ENCODE measurements at places on chromosomes 2 and 18.

DNA sequence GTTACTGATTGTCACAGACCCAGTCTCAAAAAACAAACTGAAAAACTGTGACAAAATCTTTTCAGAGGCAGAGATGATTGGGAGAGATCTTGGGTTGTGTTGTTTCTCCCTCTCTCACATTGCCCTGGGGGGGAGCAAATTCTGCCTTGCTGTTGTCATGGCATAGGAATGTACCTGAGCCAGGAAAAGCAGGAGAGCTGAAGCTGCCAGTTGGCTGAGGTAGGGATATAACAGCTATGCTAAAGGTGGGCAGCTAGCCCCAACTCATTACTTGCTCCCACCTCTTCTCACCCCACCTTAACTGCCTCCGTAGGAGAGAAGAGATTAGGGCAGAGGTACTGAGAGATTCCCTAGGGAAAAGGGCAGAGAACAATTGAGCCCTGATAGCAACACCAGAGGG, 299.3 kb downstream of the OSR1 start:
- no peak for DNase-seq

GRCh38 chr2:73081181-73081671, 9.7 kb upstream of the SFXN5 start:
- DNase-seq: no peak

- no peak for DNase-seq
Measured at GRCh38 chr2:119707117-119708087, 28.4 kb downstream of the TMEM177 start.

DNA sequence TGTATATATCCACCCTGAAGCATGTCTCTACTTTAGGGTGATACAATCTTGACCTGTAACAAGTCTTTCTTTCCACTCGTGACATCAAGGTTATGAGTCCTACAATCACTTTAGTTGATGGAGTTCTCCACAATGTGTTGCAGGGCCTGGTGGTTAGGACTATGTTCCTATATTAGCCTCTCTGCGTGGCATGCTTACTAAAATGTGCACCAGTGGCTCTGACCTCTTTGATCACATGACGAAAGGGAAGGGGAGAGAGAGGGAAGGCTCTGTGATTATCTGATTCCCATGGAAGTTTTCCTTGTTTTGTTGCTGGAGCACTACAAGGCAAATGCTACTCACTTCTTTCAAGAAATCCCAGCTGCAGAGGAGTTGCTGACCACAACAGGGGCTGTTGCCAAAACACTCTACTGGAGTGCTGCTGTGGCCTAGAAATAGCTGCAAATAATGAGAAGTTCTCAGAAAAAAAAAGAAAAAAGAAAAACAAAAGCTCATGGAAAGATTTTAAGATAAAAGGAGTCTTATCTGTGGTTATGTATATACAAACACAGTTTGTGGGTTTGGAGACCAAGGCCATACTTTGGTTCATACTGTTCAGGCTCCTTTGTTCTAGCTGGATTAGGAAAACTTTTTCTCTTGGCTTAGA, 272.8 kb upstream of the MMADHC start:
- DNase-seq: no peak

DNA sequence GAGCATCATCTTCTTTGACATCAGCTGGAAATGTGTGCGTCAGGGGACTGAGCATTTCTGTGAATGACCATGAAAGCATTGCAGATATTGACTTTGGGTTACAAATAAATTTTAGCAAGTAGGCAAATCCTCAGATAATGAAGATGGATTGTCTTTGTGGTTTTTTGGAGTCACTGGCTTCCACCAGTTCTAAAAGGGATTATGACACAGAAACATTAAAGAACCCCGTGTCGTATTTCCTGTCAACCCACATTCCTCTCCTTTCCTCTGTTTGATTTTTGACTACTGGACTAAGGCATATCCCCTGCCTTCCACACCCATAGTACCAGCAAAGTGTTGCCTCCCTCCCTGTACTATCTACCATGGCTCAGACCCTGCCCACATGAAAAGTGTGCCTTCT, 268.1 kb downstream of the MYO3B start:
- DNase-seq: no peak

DNA sequence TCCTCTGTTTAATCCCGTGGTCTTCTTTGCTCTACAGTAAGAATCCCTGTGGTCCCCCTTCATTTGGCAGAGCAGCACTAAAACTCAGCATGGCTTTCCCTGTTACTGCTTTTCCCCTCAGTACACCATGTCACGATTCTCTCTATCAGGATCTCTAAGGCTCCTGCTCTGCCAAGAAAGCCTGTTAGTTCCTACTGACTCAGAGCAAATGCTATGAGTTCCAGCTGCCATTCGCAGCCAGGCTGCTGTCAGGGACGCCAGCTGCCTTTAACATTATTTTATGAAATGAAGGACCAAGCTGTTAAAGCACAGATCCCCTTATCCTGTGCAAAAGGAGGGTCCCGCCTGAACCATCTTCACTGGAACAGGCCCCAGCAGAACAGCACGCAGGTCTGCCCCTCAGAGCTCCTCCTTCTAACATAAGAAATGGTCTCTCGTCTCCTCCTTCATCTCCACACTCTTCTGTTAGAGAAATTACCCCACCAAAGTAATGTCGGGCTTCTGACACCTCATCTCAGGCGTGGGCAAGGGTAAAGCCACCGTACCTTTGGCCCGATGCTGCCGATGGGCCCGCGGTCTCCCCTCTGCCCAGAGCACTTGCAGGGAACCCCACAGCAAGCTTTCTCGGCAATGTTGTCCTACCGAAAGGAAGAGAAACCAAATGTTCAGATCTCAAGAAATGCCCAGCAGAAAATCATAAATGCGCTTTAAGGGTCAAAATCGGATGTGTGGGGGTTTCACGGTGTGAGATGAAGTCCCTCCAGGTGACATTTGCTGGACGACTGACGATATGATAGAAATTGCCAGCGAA, 52.6 kb downstream of the COL6A3 start:
- DNase-seq: no peak

DNA sequence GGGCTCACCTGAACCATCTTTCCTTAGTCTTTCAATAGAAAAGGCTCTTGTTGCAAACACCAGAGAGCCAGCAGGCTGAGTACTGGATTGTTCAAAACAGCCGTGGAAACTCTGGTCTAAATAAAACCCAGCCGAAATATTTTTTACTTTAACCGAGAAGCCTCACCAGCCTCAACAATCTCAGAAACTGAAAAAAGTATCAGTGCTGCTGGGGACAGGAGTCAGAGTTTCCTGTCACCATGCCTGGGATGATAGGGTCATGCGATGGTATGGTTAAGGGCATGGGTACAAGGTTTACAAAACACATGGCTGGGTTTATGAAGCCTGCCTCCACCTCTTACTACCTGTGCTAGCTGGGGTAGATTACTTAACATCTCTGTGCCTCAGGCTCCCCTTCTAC, 55.3 kb upstream of the FZD7 start:
- DNase-seq: no peak

DNA sequence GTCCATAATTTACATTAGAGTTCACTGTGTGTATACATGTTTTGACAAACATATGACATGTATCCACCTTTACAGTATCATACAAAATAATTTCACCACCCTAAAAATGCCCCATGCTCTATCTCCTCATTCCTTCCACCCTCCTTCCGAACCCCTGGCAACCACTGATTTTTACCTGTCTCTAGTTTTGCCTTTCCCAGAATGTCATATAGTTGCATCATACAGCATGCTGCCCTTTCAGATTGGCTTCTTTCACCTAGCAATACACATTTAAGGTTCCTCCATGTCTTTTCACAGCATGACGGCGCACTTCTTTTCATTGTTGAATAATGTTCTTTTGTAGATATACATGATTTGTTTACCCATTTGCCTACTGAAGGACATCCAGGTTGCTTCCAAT, 10.4 kb downstream of the LRPPRC start:
- DNase-seq: no peak

DNA sequence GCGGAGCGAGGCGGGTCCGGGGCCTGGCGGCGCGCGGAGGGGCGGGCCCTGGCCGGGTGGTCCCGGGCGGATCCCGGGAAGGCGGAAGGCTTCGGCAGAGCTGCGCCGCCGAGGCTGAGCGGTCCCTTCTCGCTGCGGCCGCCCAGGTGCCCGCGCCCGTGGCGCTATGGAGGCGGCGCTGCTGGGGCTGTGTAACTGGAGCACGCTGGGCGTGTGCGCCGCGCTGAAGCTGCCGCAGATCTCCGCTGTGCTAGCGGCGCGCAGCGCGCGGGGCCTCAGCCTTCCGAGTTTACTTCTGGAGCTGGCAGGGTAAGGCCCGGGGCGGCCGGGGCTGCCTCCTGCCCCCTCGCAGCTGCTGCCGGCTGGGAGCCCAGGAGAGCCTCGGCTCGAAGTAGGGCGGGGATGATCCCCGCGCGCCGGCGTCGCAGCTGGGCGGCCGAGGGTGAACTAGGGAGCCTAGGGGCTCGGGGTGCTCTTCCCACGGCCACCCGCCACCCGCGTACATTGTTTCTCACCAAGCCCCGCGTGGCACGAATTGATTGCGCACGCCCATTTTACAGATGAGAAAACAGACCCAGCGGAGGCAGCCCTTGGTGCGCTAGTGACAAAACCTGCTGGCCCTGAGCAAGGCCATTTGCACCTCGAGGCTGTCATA, at the start of gene SLC66A3:
Gene SLC66A3, plus strand, starts transcription at position 87 of the 655 bp plus-strand sequence. Its CDS starts 80 bp downstream, at position 167.
- no peak for DNase-seq

- no peak for DNase-seq
Measured at GRCh38 chr18:48671561-48671945, 132.7 kb downstream of the CTIF start.

DNA sequence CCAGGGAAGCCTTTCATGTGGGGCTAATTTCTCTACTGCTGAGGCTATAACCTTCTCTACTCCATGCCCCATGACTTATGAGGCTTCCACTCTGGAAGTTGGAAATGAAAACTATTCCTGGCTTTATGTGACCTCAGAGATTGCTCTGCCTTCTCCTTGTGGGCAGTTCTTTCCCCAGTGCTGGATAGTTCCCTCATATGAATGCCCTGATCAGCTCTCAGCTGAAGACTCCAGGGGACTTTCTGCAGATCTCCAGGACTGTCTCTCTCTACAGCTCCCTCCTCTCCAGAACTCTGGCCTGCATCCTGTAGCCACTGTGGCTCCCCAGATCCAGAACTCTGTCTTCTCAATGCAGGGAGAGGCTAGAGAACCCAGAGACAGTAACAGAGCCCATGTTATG, 235.1 kb downstream of the SEPTIN10 start:
- DNase-seq: no peak

DNA sequence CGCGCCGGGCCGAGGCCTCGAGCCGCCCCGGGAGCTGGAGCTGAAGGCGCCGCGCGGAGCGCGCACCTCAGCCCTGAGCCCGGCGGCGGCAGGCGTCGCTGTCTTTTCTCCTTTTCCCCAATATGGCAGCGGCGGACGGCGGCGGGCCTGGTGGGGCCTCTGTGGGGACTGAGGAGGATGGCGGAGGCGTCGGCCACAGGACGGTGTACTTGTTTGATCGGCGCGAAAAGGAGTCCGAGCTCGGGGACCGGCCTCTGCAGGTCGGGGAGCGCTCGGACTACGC, 369 bp downstream of the SMCHD1 start:
- DNase-seq: no peak

- DNase-seq: no peak
Measured at GRCh38 chr2:189673661-189674373, 653 bp upstream of the ANKAR start.

- DNase-seq: no peak
Measured at GRCh38 chr2:136021406-136021805, 36.0 kb upstream of the DARS1 start.

GRCh38 chr2:63049211-63049969, 1.2 kb upstream of the OTX1 start:
- no peak for DNase-seq

- DNase-seq: no peak
Measured at GRCh38 chr2:31937741-31938140, 73.1 kb downstream of the MEMO1 start.

DNA sequence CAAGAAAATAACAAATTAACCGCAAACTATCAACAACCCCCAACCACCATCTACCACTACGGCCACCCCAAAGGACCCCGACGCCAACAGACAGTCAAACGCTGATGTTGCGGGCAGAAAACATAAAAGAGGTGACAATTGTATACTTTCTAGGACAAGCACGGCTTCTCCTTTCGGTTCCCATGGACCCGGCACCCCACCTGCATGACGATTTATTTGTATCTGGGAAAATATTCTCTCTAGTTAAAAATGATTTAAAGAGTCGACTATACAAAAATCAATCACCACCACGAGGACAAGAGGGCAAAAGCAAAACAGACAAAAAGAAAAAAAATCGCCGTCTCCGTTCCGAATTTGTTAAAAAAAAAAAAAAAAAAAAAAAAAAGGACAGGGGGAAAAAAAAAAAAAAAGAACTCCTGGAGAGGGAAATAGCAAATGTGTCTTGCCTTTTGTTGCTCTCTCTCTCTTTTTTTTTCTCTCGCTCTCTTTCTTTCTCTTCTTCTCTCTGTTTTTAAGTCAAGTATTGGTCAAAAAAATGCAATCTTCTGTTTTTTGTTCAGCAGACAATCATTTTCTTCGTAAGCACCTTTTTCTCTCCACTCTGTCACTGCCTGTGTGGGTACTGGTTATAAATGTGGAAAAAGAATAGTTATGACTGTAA, 3.6 kb downstream of the SIX3 start:
- no peak for DNase-seq

DNA sequence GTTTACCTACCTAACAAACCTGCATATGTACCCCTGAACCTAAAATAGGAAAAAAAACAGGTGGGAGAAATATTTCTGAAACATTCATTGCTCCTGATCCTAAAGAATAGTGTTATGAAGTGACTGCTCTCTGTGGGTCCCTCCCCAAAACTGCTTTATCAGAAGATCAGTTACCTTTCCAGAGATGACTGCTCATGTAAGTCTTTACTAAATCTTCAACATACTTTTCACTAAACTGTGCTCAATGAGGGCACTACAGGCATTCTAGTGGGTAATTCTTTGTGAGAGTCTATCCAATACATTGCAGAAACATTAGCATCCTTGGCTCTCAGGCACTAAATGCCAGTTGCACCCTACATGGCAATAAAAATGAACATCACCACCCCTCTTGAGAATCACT, 189.3 kb upstream of the STK17B start:
- DNase-seq: no peak

- no peak for DNase-seq
Measured at GRCh38 chr2:210169516-210170195, 1.6 kb downstream of the KANSL1L start.

- DNase-seq: no peak
Measured at GRCh38 chr18:46939998-46940571, 22.7 kb downstream of the KATNAL2 start.

GRCh38 chr2:197254776-197255530, 55.6 kb downstream of the ANKRD44 start:
- DNase-seq: no peak

DNA sequence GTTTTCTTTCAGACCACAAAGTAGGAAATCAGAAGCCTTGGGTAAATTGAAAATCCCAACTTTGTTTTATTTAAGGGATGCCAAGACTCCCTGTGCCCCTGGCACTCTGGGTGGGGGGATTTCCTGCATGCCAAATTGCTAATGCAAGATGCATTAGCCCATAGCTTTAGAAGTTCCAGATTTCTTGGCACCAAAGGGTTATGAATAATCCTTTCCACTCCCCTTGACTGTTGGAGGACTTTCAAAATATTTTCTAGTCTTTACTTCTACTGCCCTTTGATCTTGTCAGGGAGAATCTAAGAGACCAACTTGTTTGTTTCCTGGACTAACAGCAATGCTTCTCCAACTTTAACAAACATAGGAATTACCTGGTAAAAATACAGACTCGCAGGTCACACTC, 81.8 kb upstream of the TGIF1 start:
- DNase-seq: no peak

GRCh38 chr2:156511803-156512202, 75.6 kb downstream of the GPD2 start:
- DNase-seq: no peak

- no peak for DNase-seq
Measured at GRCh38 chr2:42797281-42797680, 4.9 kb upstream of the HAAO start.

Measured in stimulated activated CD4-positive, alpha-beta T cell treated with anti-CD3 and anti-CD28 coated beads, Interleukin-15, amount 100 ng/mL, for 1 hour (primary cell).